ENCODE measurements at places on chromosomes 11 and 22. TPM values are rescaled to one million over a fixed set of nuclear protein-coding genes. Genes with fewer than 3 reads are reported as not detected.

The LARGE2 gene
- total RNA-seq = not detected

DNA sequence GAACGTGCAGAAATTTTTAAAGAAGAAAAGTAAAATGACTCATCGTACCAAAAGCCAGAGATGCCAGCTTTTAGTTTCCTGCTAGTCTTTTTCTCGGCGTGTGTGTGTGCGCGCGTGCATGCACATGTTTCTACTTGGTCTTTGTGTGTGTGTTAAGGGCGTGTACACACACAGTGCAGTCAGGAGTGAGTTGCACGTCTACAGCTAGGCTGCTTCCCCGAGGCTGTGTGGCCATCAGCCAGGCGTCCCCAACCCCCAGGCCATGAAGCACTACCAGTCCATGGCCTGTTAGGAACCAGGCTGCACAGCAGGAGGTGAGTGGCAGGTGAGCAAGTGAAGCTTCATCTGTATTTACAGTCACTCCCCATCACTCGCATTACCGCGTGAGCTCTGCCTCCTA lies 36.4 kb downstream of the KCNQ1 start:
- DNase-seq = no peak

- DNase-seq = no peak
These were observed 255.2 kb downstream of the MN1 start for GRCh38 chr22:27546157-27546935.

DNA sequence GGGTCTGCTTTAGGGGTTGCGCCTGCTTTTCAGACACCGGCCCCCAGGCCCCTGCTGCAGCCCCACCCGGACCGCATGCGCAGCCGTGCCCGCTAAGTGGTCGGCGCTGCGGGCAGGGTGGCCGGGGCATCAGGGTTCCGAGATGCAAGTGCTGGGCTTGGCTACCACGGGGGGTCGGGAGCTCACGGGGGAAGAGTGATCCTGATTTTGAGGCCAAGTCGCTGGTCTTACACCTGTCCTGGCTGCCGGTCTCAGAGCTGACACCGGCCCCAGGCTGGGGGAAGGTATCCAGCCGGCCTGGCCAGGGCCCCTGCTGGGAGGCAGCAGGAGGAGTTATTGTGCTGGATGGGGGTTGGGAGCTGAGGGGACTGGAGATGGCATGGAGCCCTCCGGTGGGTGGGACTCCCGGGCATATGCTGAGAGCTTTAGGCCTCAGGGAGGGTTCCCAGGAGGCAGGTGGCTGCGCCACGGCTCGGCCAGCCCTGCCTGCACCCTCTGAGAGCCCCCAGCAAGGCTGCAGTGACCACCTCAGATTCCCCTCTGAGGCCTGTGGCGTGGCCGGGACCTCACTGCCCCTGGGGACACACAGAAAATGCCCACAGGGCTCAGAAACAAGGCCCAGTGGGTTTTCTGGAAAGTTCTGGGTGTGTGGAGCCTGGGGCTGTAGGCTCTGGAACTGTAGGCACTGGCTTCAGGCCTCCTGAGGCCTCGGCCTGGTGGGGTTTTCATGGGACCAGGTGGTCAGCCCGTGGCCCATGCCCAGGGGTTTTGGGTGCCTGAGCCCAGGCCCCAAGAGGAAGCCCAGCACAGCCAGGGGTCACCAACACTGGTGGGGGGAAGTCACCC lies 4.4 kb upstream of the MUC5AC start:
- DNase-seq = no peak

DNA sequence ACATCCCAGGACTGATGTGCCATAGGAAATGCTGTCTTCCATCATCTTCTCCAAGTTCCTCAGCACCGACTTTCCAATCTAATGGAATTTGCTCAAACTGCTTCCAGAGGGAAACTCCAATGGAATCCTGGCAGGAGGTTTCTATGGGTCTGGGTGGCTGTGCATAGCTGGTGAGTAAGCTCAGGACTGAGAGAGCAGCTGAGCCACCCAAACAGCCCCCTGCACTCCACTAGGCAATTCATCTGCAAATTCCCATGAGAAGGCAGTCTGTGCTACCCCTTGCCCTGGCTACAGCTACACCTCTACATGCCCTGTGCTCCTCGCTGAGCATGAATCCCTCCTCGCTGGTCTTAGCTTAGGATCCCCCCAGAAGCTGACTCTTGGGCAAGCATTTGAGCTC lies 127.9 kb upstream of the CSNK2A3 start:
- no peak for DNase-seq

- no peak for DNase-seq
These were observed 101.7 kb downstream of the SGSM3 start for GRCh38 chr22:40472051-40472450.

DNA sequence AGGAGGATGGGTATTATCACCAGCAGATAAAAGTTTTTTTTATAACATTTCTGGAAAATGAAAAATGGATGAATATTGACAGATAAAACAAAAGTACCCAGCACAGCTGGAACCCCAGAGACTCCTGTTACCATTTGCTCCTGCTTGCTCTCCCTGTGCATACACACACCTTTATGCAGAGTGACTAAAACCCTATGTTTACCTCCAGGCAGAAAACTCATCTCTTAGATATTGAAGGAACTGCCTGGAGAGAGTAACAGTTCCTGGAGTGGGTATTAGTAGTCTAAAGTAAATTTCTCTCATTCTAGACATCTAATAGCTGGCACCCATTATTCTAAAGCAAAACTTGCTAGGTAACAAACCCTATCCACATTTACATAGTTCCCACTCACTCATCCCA lies 38.0 kb downstream of the CYP2R1 start:
- no peak for DNase-seq

The PKDREJ gene
- total RNA-seq = not detected

DNA sequence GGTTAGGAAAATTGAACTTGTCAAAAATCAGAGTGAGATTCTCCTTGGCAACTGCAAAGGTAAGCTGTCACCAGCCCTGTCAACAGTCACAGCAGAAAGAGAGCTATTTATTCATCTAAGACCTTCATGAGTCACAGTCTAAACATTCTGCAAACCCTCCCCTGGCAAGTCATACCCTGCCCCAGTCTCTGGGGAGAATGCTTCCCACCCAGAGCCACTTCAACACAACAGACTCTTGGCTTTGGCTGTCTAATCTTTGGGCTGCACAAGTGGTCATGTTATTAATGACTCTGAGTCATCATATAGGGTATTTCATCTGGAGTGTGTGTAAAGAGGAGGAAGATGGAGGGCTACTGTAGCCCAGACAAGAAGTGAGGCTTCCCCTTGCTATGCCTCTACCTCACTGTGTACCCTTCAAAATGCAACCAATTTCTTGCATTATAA lies 153.4 kb downstream of the CCDC34 start:
- DNase-seq = peak; percentile 79

DNA sequence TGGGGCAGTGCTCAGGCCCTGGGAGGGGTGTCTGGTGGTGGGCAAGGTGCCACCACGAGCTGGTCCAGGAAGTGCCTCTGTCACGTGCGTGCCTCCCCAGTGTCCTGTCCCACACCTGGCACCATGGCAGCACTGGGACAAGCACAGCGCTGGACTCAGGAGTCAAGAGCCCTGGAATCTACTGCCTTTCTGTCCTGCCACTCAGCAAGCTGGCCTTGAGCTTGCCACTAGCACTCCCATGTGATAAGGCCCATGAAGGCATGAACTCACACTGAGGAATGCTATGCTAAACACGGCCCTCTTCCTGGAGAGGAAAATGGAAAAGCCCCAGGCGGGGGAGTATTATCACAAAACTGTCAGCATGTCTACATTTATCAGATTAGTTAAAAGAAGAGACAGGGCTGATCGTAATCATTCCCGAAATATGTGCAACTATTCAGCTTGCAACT lies 50.7 kb upstream of the SLC35C1 start:
- peak; percentile 65 for DNase-seq

The XPNPEP3 gene
- 19.0 TPM for total RNA-seq

The FGF19 gene
- total RNA-seq = not detected

The CHRM1 gene
- total RNA-seq = not detected

The SPDYC gene
- total RNA-seq = not detected

- no peak for DNase-seq
These were observed 112.6 kb downstream of the ST3GAL4 start for GRCh38 chr11:126468102-126468521.

The CAVIN3 gene
- total RNA-seq = 142 TPM

The TRIM51 gene
- total RNA-seq = not detected

GRCh38 chr11:28476049-28476448 lies 367.9 kb downstream of the METTL15 start:
- DNase-seq = peak; percentile 18

DNA sequence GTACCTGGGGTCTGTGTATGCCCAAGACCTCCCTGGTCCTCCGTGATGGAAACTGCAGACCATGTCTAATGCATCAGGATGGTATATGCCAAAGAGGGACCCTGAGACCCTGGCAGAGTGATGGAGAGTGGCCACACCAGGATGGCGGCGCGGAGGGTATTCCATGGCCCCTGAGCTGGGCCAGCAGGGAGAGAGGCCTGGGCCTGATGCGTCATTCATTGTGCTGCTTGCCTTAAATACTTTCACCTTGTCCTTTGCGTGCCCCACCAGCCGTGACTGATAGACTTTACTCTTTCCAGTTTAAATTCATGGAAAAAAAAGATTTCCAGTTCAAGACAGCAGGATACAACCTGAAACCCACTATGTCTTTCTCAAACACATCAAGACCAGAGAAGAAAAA lies 5.6 kb upstream of the NDUFV1 start:
- DNase-seq = no peak

The NRGN gene
- 1.6 TPM for total RNA-seq

The SLC5A1 gene
- total RNA-seq = not detected

DNA sequence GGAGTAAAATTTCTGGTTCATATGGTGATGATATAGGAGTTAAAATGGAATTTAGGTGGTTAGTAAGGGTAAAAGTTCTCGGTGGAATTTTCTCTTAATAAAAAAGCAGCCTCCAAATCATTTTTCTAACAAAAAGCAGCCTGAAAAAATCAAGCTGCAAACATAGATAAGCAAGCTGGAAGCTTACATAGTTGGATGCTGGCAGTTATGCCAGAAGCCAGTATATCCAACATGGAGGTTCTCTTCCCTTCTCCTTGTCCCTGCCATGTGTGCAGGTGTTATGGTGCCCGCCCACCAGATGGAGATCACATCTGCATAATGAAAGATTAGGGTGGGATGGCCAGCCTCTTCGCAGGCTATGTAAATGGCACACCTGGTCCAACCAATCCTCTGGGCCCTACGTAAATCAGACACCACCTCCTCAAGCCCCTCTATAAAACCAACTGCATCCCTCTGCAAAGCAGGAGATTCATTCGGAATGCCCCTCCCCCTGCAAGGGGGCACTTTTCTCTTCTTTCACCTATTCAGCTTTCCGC lies 22.4 kb downstream of the PIWIL3 start:
- DNase-seq = no peak
